Transverse colon (tissue), 4 donors: ENCODE measurements at places on chromosomes 7 and 10. TPM values are rescaled to one million over a fixed set of nuclear protein-coding genes. Genes with fewer than 3 reads are reported as not detected.

DNA sequence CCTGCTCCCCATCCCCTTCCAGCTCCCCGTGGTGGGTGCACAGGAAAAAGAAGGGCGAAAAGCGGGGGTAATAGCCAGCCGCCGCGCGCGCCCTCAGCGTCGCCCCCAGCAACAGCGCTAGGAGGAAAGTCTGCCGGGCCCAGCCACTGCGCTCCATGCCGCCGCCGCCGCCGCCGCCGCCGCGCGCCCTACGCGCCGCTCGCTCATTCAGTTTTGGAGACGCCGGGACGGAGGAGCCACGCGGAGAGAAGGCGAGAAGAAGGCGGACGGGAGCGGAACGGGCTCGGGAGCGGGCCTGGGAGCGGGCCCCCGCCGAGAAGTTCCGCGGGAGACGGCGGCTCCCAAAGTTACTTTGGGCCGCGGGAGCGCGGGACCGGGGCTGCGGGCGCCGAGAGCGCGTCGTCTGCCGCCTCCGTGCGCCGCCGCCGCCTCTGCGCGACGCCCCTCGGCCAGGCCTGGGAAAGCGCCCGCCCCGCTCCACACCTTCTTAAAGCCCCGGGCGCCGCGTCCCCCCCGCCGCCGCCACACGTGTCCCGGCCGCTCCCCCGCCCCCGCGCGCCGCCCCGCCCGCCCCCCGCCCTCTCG is at the start of gene RELN:
Gene RELN, minus strand, starts transcription at position 459 of the 585 bp plus-strand sequence. Its CDS starts 302 bp downstream, at position 157.
- no peak for DNase-seq

DNA sequence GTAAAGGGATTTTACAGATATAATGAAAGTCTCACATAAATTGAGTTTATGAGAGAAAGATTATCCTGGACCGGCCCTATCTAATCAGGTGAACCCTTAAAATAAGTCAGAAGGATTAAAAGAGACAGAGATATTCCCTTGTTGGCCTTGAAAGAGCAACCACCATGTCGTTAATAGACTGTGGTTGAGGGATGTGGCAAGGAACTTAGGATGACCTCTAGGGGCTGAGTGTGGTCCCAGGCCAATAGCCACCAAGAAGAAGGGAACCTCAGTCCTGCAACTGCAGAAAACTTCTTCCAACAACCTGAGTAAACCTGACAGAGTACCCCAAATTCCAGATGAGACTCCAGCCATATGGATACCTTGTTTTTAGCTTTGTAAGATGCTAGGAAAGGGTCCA is 121.5 kb downstream of the POLR1F start:
- no peak for DNase-seq

Gene CNPY1
- not detected for total RNA-seq

Gene LEP
- 1.1 TPM for total RNA-seq

Gene GSAP
- 25.2 TPM for total RNA-seq
